ENCODE measurements at places on chromosomes 13 and 19.

DNA sequence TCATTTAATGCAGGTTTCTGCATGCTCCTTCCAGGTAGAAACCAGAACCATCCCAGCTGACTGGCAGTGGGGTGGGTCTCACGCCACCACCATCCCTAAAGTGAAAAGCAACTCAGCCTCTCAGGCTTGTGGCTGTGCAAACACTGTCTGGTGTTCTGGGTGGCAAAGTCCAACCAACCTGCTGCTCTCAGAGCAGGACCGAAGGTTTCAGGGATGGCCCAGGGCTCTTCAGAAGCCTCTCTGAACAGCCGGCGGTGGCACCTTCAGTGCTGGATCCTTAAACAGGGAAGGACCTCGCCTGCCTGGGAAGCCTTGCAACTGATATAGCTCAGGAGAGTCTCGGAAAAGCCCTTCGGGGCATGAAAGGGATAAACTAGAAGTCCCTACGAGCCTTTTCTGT, 100.8 kb downstream of the COL4A1 start:
- no peak for DNase-seq

GRCh38 chr13:101383595-101383994, 32.7 kb downstream of the NALCN start:
- DNase-seq, result no peak

DNA sequence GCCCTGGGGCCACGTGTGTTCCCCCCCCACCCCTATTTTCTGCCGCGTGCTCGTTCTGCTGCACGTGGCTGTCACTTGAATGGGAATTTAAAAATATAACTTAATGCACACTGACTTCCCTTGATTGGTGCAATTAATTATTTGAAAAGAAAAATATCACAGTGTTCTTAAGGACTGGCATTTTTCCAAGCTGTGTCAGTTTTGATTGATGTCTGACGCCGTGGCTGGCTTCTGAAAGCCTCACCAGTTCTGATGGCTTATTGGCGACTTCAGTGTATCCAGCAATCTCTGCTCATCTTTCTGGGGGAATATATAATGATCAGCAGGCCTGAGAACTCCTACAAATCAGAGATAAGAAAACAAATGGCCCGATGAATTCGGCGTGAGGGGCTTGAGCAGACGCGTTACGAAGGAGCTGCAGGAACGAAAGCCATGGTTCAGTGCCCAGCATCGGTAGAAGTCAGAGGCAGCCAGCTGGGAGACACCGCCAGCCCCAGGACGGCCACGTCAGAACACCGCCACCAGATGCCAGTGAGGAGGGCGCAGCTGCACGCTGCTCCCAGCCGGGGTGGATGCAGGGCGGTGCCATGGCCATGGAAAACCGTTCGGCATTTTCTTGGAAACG, 111.2 kb downstream of the KDM4B start:
- no peak for DNase-seq

GRCh38 chr13:42041684-42042035, 6.8 kb upstream of the DGKH start:
- no peak for DNase-seq

DNA sequence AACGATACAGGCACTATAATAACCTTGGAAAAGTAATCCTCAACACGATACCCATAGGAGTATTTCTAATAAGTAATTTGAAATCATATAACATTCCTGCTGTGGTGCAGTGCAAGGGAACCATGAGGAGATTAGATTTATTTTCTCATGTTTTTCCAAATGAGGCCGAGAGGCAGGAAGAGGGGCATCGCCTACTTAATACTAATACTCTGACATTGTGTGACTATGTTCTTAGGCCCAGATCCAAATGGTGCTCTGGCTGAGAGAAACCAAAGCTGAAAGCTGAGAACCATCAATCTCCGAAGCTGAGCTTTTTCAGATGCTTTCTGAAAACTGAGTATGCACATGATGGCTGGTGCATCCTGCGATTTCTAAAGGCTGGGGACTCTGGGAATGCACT, 248.0 kb upstream of the MAB21L1 start:
- DNase-seq, result no peak

- DNase-seq, result peak; percentile 69
Observed at GRCh38 chr13:35489050-35489449, 12.6 kb upstream of the MAB21L1 start.

- DNase-seq, result no peak
Observed at GRCh38 chr13:80755910-80756309, 415.0 kb upstream of the SPRY2 start.

Measured in BJ (cell line).